Psoas muscle (tissue), 8 donors: ENCODE measurements at places on chromosomes 1 and 21. TPM values are rescaled to one million over a fixed set of nuclear protein-coding genes. Genes with fewer than 3 reads are reported as not detected.

The FMN2 gene
- total RNA-seq: 1.1 TPM

The PADI3 gene
- total RNA-seq: not detected

The FCAMR gene
- not detected for total RNA-seq

DNA sequence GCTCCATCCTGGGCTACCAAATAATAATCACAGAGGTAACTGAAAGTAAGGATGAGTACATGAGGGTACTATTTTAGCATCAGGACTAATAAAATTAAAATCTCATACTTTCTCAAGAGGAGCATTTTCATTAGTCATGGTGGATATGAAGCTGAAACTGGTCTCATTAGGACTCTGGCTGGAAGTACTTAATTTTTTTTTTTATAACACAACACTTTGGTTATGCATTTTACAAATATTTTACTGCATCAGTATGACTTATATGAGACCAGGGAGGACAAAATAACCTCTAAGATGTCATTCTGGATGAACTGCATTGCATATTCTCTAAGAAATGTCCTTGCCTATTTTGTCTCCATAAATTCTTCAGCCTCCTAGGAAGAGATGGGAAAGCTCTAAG lies 290.9 kb downstream of the HLX start:
- no peaks in the 10 kb centered on the region for H3K36me3 ChIP-seq
- no peak overlapping the region for H3K4me3 ChIP-seq
- no peak overlapping the region for H3K27ac ChIP-seq
- H3K27me3 ChIP-seq: no peaks in the 10 kb centered on the region

DNA sequence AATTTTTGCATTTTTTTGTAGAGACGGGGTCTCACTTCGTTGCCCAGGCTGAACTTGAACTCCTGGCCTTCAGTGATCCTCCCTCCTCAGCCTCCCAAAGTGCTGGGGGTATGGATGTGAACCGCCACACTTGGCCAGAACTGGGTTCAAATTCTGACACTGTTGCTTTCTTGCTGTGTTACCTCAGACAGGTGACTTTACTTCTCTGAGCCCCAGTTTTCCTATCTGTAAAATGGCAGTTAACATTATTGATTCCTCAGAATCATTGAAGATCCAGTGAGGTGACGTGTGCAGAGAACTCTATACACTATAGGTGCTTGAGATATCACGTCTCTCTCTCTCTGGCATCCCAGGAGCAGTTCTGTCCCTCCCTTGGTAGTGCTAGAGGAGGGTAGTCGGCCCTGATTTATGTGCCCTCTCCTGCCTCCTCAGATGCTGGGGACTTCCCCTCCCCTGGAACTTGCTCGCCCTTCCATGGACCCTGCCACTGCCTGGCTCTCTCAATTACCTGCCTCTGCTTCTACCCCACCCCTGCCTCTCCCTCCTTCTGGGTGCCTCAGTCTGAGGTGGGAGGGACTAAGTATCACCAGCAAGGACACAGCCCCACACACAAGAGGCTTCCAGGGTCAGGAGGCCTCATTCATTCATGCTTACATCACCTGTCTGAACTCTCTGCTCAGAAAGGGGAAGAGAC lies 2.8 kb upstream of the HPCA start:
- no peak overlapping the region for H3K27ac ChIP-seq
- no peak for DNase-seq
- H3K36me3 ChIP-seq: no peaks in the 10 kb centered on the region
- no peak overlapping the region for H3K4me3 ChIP-seq
- peaks cover 12% of the 10 kb centered on the region for H3K4me1 ChIP-seq

DNA sequence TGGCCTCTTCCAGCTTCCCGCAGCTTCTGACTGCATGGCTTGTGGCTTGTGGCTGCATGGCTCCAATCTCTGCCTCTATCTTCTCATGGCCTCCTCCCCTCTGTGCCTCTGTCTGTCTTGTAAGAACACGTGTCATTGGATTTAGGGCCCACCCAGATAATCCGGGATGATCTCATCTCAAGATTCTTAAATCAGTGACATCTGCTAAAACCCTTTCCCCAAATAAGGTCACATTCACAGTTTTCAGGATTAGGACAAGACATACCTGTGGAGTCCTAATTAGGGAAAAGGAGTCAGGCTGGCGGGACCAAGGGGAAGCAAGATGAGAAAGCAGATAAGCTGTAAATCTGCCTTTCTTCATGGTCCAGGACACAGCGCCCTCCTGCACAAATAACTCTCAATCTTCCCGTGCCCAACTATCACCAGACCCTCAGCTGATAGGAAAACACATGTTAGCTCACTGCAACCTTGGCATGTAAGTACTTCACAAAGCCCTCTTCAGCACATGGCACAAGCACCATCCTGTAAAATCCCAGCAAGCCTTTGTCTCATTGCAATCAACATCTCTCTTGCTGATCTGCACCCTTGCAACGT lies 82.2 kb downstream of the SPSB1 start:
- H3K27ac ChIP-seq: no peak overlapping the region
- no peaks in the 10 kb centered on the region for H3K36me3 ChIP-seq
- DNase-seq: no peak
- no peaks in the 10 kb centered on the region for H3K27me3 ChIP-seq

DNA sequence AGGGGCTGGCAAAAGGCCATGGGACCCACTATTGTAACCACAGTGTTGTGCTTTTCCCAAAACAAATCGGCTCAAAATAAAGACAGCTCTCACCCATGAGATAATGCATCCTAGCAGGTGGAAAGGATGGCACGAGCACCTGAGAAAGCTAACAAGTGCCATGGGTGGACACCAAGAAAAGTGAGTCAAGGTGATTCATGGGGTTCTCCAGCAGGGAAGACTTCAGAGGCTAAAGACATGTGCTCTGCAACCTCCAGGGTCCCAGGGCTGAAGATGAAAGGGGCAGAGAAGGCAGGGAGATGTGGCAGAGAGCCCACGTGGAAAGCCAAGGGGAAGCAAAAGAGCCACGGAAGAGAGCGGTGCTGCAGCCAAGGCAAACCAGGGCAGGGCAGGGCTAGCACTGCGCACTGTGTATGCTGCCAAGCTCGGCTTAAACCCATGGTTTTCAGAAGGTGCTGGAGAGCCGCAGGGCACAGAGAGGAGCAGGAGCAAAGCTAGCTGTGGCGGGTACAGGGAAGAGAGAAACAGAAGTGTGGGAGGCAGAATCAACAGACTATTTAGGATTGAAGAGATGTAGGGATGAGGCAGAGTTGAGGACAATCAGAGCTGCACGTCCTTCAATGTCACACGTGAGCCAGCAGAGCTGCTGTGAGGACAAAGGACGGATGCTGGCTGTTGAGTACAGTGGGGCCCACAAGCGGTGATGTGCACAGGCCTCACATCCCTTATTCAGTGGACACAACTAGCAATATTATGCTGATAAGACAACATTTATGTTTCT lies 41.8 kb upstream of the C1orf198 start:
- H3K4me3 ChIP-seq: no peak overlapping the region
- DNase-seq: peak; percentile 59
- H3K27ac ChIP-seq: no peak overlapping the region
- peaks cover 18% of the 10 kb centered on the region for H3K4me1 ChIP-seq

DNA sequence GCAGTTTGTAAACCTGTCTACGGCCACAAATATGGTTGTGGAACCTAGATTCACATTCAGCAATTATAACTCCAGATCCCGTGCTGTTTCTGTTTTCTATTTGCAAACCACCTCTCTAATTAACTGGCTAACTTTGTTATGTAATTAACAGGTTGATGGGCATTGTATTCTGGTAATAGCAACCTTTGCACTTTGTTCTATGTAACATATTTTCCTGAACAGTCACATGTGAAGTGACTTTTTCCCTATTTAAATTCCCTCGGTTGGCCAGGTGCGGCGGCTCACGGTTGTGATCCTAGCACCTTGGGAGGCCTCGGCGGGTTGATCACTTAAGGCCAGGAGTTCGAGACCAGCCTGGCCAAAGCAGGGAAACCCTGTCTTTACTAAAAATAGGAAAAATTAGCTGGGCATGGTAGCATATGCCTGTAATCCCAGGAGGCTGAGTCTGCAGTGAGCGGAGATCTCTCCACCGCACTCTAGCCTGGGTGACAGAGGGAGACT lies 1.4 kb downstream of the ACADM start:
- H3K27me3 ChIP-seq: no peaks in the 10 kb centered on the region
- H3K4me1 ChIP-seq: peaks cover 32% of the 10 kb centered on the region
- no peaks in the 10 kb centered on the region for H3K36me3 ChIP-seq
- peak overlapping the region; percentile 92 for H3K27ac ChIP-seq
- H3K4me3 ChIP-seq: peak overlapping the region; percentile 96
- DNase-seq: no peak
